ENCODE measurements at places on chromosomes 4 and X.

- H3K27ac ChIP-seq = peak overlapping the region; percentile 85
- peak overlapping the region; percentile 94 for H3K4me3 ChIP-seq
- H3K27me3 ChIP-seq = no peaks in the 10 kb centered on the region
Measured at GRCh38 chrX:103918050-103918449, 44.4 kb upstream of the TMSB15B start.

DNA sequence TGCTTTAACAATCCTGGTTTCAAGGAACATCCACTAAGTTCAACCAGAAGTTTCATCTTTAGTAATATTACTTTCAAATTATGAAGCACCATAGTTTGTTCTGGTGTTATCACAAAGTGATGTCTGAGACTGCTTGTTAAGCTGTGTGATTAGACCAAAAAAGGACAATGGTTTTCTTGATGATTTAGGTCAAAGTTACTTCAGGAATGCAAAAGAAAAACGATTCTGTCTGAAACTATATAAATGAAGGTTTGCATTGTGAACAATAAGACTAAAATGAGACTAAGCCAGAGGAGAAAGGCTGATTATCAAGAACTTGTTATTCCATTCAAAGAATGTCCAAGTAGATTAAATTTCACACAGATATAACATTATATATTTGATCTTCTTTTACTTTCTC lies 122.4 kb upstream of the ETNPPL start:
- no peaks in the 10 kb centered on the region for H3K36me3 ChIP-seq
- no peaks in the 10 kb centered on the region for H3K4me1 ChIP-seq
- H3K27ac ChIP-seq = no peak overlapping the region
- no peak overlapping the region for H3K4me3 ChIP-seq
- H3K27me3 ChIP-seq = peaks cover 11% of the 10 kb centered on the region
- DNase-seq = no peak

DNA sequence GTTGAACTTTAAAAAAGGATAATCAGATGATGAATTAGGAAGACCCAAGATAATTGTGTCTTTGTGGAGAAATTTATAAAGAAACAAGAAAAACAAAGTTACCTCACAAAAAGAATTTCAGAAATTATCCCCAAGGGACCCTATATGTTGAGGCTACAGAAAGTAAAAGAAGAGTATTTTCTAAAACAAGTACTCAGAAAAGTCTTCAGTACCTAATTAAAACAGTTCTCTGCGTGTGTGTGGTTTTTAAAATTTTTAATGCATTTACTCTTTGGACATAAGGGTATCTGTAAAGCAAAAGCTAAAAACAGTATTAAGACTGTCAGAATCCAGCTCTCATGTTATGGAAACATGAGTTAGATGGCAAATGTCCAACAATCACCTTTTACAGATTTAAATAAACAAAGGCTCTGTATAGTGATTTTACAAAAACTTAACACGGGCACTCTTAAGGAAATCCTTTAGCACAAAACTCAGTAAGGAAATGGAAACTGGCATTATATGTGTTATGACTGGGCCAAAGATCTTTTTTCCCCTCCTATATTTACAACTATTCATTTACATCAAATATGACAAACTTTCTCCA lies 187.5 kb downstream of the NSUN7 start:
- H3K27ac ChIP-seq = no peak overlapping the region
- DNase-seq = no peak
- H3K4me1 ChIP-seq = no peaks in the 10 kb centered on the region
- H3K4me3 ChIP-seq = no peak overlapping the region
- H3K36me3 ChIP-seq = no peaks in the 10 kb centered on the region

GRCh38 chr4:96519291-96519690 lies 679.4 kb downstream of the PDHA2 start:
- no peak overlapping the region for H3K27ac ChIP-seq
- no peak overlapping the region for H3K4me3 ChIP-seq
- H3K27me3 ChIP-seq = no peaks in the 10 kb centered on the region
- no peaks in the 10 kb centered on the region for H3K4me1 ChIP-seq

GRCh38 chrX:120408168-120408567 lies 46.3 kb downstream of the ATP1B4 start:
- H3K4me1 ChIP-seq = no peaks in the 10 kb centered on the region
- H3K27ac ChIP-seq = no peak overlapping the region
- H3K4me3 ChIP-seq = no peak overlapping the region
- no peak for DNase-seq

GRCh38 chr4:133347409-133347808 lies 198.3 kb downstream of the PCDH10 start:
- no peak overlapping the region for H3K27ac ChIP-seq
- H3K36me3 ChIP-seq = no peaks in the 10 kb centered on the region
- H3K4me3 ChIP-seq = no peak overlapping the region
- H3K27me3 ChIP-seq = no peaks in the 10 kb centered on the region
- no peak for DNase-seq
- no peaks in the 10 kb centered on the region for H3K4me1 ChIP-seq

GRCh38 chr4:123120473-123120872 lies 198.1 kb upstream of the NUDT6 start:
- no peak overlapping the region for H3K27ac ChIP-seq
- H3K4me1 ChIP-seq = no peaks in the 10 kb centered on the region
- no peak overlapping the region for H3K4me3 ChIP-seq
- no peaks in the 10 kb centered on the region for H3K36me3 ChIP-seq

DNA sequence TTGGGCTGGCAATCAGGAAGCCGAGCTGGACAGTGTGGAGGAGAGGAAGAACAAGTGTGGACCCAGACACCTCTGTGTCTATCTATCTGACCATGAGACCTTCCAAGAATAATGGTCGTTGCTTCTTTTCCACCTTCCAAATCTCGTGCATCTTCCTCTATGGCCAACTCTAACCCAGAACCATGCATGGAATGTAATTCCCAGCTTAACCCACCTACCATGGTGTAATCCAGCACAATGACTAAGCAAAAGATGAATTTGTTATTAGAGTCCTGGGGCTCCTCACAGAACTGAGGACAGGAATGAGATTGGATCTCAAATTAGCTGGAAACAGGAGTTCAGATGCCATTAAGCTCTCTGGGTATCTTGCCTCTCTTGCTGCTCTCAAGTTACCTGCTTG lies 17.4 kb upstream of the TMEM184C start:
- H3K36me3 ChIP-seq = no peaks in the 10 kb centered on the region
- DNase-seq = no peak
- H3K27ac ChIP-seq = no peak overlapping the region
- no peak overlapping the region for H3K4me3 ChIP-seq
- H3K4me1 ChIP-seq = no peaks in the 10 kb centered on the region
- peaks cover 20% of the 10 kb centered on the region for H3K27me3 ChIP-seq

GRCh38 chr4:7677086-7677485 lies 242.4 kb upstream of the PSAPL1 start:
- H3K27ac ChIP-seq = no peak overlapping the region
- H3K4me1 ChIP-seq = no peaks in the 10 kb centered on the region
- no peak for DNase-seq
- peaks cover 51% of the 10 kb centered on the region for H3K27me3 ChIP-seq

DNA sequence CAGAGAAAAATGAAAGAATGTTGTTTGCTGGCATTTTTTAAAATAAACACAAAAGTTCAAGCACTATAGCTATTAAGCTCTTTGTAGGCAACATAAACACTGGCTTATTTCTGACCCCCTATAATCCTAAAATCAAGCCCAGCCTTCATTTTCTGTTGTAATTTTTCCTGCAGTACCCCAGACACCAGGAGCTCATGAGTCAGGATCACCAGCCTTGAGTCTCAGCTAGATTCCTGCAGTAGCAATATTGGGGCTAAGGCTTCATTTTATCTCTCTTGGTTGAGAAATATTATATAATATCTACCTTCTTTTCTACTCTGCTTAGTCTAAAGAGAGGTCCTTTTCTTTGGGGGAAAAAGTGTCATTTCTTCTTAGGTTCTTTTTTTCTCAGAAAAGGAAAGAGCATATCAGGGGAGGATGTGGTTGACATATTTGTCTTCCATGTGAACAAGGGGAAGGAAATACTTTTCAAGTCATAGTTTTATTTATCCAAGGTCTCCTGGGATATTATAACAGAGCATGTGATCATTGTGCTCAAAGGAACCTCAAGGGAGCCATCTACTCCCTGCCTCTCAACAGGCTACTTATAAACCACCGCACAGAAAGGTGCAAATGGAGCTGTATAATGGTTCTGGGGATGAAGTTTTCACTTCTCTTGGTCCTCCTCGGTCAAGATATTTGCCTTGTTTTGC lies 678.3 kb upstream of the NR3C2 start:
- no peaks in the 10 kb centered on the region for H3K27me3 ChIP-seq
- H3K36me3 ChIP-seq = no peaks in the 10 kb centered on the region
- no peak overlapping the region for H3K27ac ChIP-seq
- no peaks in the 10 kb centered on the region for H3K4me1 ChIP-seq

- H3K27me3 ChIP-seq = no peaks in the 10 kb centered on the region
- no peak overlapping the region for H3K4me3 ChIP-seq
- no peak for DNase-seq
- H3K27ac ChIP-seq = no peak overlapping the region
Measured at GRCh38 chr4:181822005-181822375, 421.2 kb upstream of the TENM3 start.

DNA sequence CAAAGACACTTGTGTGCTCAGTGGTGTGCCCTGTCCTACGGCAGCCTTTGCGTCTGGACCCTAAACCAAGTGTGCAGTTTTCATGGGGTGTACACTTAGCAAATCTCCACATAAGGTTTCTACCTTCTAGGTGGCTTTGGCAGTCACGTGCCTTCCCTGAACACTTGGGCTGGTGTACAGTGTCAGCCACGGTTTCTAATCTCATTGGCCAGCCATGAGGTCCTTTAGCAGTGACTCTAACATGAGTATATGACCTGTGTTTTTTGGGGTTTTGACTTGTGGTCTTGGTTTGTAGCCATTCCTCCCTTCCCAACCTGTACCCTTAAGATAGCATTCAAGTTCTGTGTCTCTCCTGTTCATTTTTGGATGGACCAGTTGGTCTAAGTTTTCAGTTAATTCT lies 76.3 kb downstream of the PTTG2 start:
- peaks cover 6% of the 10 kb centered on the region for H3K4me1 ChIP-seq
- H3K27ac ChIP-seq = no peak overlapping the region
- H3K4me3 ChIP-seq = no peak overlapping the region
- DNase-seq = no peak

GRCh38 chr4:104063341-104063740 lies 343.6 kb upstream of the TACR3 start:
- no peaks in the 10 kb centered on the region for H3K4me1 ChIP-seq
- H3K27ac ChIP-seq = no peak overlapping the region
- H3K36me3 ChIP-seq = no peaks in the 10 kb centered on the region
- no peaks in the 10 kb centered on the region for H3K27me3 ChIP-seq
- no peak for DNase-seq
- no peak overlapping the region for H3K4me3 ChIP-seq

GRCh38 chrX:133335027-133335426 lies 80.3 kb downstream of the GPC4 start:
- no peaks in the 10 kb centered on the region for H3K4me1 ChIP-seq
- no peak overlapping the region for H3K27ac ChIP-seq
- no peaks in the 10 kb centered on the region for H3K36me3 ChIP-seq
- DNase-seq = no peak
- no peak overlapping the region for H3K4me3 ChIP-seq
